ENCODE measurements at places on chromosomes 6 and 20.

DNA sequence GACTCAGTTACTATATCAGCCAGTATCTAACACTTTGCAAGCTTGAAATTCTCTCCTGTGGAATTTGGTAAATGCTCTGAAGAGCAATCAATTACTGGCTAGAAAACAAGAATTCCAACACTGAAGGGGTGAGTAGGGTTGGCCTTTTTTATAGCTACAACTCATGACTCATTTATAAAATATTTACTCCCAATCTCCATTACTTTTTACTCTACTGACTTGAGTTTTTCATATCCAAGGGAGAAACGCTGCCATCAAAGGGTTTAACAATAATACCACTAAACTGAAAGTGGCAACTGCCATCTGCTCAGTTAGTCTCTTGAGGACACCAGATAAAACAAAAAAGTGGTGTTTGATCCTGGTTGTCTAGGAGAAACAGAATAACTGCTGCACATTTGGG is 203.1 kb downstream of the UBE3D start:
- DNase-seq, result peak; percentile 80

GRCh38 chr20:52261792-52262191 is 70.2 kb upstream of the ZFP64 start:
- no peak for DNase-seq

GRCh38 chr20:42587427-42587826 is 602.3 kb downstream of the PTPRT start:
- no peak for DNase-seq

- DNase-seq, result no peak
These were observed 38.1 kb upstream of the PROKR2 start for GRCh38 chr20:5354901-5355300.

- no peak for DNase-seq
These were observed 3.3 kb downstream of the KCNS1 start for GRCh38 chr20:45097485-45098102.

GRCh38 chr20:47356220-47356525 is 326 bp downstream of the ZMYND8 start:
- no peak for DNase-seq

Measured in fibroblast of skin of left biceps (primary cell).